ENCODE measurements at places on chromosomes 11 and 22.
A peak's percentile ranks its signal among the peaks of the same experiment; 100 is the strongest.

DNA sequence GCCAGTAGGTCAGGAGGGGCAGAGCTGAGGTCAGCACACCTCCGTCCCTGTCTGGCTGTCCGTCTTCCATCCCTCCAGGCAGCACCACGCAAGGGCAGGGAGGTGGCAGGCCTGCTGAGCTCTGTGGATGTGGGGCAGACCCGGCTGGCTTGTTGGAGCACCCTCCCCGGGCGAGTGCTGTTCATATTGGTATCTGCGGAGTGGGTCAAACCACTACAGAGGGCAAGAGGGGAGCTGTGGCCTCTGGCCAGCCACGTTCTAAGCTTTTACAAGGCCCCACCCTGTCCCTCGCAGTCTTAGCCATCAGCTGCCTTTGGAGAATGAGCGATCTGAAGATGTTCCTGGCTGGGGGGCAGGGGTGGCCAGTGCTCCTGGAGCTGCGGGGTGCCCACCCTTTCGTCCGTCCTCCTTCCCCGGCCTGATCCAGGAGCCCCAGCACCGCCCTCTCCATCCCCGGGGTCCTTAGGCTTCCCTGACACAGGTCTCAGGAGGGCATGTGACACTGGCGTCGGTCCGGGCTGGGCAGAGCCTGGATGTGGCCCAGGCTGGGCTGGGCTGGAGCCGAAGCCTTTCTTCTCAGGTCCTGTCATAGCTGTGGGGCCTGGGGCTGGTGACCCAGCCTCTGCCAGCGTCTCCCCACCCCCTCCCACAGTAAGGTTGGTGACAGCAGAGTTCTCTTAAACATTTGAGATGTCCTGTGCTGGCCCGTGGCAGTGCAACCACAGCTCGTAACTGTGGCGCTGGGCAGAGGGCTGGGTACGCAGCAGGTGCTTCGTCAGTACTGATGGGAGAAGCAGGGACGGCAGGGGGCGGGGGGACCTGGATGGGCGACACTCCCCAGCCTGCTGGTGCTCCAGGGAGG is 31.7 kb upstream of the GRAMD4 start:
- DNase-seq, result no peak

DNA sequence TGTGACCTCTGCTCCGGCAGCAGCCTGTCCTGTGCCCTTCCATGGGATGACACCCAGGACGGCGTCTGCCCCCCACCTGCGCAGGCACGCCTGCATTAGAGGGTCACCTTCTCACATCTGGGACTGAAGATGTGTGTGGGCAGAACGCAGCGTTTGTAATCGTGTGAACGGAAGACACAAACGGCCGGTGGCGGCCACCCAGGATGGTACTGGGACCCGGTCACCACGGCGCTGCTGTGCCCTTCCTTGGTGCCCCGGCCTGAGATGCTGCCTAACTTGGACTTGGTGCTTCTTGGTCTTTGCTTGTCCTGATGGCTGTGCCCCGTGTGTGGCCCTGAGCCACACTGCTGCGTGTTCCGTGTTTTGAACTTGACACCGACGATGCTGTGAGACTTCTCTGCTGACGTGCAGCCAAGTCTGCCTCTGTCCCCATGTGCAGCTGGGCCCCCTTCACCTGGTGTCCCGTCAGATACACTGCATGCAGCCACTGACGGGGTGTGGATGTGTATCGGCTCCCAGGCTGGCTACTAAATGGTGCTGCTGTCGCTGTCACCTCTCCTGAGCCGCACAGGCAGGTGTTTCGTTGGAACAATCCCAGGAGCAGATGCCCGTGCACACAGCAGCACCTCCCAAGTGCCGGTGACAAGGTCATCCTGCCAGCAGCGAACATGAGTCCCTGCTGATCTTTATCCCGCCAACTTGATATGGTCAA is 21.4 kb downstream of the YPEL1 start:
- no peak for DNase-seq

- DNase-seq, result no peak
Observed at GRCh38 chr11:116458546-116458945, 314.2 kb downstream of the BUD13 start.

DNA sequence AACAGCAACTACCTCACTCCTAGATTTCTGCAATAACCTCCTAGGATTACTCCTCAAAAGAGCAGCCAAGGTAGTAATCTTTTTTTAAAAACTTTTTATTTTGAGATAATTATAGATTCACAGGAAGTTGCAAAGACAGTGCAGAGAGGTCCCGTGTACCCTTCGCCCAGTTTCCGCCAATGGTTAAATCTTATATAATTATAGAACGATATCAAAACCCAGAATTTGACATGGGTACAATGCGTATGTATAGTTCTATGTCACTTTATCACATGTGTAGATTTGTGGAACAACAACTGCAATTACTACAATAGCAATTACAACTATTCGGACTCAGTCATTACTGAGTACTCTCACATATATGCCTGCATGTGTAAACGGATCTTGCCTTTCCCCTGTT is 94.8 kb upstream of the APOA1 start:
- no peak for DNase-seq

- DNase-seq, result no peak
Observed at GRCh38 chr11:70048279-70049024, 29.7 kb upstream of the ANO1 start.

GRCh38 chr11:104319396-104319795 is 155.4 kb upstream of the PDGFD start:
- no peak for DNase-seq

DNA sequence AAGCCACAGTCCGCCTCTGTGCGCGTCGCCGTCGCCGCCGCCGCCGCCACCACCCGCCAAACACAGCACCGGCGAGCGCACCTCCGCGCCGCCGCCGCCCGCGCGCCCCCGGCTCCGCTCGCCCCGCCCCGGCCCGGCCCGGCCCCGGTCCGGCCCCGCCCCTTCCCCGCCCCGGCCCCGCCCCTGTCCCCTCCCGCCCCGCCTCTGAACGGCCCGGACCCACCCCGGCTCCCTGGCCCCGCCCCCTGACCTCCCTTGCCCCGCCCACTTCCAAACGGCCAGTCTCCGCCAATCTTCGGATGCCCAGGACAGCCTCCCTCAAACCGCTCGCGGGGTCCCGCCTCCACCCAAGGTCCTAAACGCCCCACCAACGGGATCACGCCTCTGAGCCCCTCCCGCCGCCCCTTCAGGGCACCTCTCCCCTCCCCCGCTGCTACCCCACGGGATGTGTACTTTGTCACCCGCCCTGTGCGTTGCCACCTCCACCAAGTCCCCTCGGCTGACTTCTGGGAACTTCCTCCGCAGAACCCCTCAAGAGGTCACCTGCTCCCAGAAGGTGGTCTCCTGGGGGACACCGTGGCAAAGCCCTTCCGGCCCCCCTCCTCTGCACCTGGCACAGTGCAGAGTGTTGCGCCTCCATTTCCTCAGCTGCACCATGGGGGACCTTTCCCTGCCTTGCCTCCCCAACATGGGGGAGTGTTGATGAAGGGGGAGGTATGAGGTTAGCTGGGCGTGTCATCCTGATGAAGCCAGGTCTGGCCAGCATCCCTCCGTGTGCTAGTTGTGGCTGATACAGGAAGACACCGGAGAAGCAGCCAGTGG is at the start of gene KIAA0930:
TSS of gene KIAA0930 (minus strand) at position 85 of the 822 bp plus-strand sequence. CDS start 191 bp downstream, outside the sequence.
- peak; percentile 83 for DNase-seq

GRCh38 chr11:65781962-65782815 is 1.4 kb upstream of the AP5B1 start:
- DNase-seq, result no peak

- DNase-seq, result no peak
Observed at GRCh38 chr11:93520726-93521509, 22.3 kb downstream of the SMCO4 start.

GRCh38 chr11:84993386-84993785 is 633.8 kb downstream of the DLG2 start:
- DNase-seq, result no peak

DNA sequence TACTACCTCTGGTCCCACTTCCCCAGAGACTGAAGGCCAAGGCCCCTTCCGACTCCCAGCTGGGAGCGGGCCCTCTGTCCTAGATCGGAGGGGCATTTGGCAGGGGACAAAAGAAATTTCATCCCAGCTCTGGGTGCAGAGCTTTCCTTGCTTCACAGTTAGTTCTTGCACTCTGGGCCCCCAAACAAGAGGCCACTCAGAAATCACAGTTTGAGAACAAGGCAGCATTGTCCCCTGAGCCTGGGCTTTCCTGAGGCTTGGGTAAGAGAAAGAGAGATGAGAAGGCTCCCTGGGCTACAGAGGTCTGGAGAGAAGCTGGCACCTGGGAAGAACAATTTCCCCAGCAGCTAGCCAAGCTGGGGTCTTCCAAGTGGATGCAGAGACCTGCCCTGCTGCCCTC is 71.8 kb upstream of the NCAM1 start:
- DNase-seq, result no peak

DNA sequence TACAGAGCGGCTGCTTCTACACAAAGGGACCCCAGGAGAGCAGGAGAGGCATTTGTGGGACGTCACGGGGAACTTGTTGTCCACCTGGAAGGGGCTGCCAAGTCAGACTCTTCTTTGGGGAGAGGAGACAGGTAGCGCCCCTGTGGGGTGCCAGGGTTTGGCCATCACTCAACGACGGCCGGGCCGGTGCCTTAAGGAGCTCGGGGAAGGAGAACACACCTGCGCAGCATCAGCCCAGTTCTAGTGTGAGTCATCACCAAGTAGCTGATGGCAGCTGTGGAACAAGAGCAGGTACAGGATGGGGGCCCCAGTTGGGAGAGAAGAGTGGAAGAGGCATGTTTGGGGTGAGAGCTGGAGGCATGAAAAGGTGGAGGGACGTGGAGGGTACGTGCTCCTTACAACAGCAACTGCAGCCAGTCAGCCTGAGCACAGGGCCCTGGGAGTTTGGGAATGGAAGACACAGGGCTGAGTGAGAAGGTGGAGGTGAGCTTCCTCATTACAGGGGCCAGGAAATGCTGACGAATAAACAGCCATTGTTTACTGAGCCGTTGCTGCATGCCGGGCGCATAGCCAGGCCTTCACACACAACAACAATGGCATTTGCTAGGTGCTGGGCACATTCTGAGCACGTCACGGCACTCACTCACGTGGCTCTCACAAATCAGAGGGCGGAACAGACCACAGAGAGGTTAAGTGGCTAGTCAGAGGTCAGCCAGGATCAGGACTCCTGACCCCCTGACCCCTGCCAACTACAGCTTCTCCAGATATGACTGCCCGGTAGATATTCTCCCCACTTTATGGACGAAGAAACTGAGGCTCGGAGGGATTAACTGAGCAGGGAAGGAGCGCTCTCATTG is 29.1 kb upstream of the TP53I11 start:
- DNase-seq, result no peak

- no peak for DNase-seq
Observed at GRCh38 chr11:77193911-77194830, 66.1 kb downstream of the MYO7A start.

DNA sequence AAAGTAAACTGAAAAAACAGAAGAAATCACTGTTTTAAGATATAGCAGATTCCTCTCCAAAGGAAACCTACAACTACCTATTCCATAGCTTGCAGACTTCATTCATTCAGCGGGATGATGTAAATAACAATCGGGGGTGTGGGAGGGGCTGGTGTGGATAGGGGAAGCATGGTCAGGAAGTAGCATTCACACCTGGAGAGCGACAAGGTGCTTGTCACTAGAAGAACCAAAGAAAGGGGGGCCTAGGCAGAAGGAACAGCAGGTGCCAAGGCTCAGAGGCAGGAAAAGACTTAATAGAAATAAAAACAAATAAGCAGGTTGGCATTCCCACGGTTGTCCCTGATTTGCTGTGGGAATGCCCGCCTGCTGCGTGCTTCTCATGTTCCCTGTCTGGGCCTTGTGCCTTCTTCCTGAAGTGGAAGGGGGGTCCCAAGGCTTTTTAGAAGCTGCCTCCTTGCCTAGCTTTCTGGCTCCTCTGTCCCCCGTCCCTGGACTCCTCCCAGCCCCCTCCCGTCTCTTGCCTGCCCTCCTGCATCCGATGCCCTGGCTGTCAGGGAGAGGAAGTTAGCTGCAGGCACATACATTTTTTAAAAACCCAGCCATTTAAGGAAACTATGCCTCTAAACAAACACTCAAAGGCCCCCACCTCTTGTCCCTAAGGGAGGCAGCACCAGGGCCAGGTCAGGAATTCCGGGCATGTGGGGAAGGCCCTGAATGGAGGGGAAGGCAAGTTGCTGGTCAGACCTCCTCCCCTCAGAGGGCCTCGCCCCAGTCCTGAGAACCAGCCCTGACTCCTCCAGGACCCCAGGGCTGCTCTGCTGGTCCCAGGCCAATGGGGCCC is 54.7 kb upstream of the PRDM11 start:
- DNase-seq, result no peak

- DNase-seq, result no peak
Observed at GRCh38 chr22:24406322-24407277, 20.8 kb upstream of the ADORA2A start.

- no peak for DNase-seq
Observed at GRCh38 chr11:100914415-100915110, 215.1 kb downstream of the PGR start.

DNA sequence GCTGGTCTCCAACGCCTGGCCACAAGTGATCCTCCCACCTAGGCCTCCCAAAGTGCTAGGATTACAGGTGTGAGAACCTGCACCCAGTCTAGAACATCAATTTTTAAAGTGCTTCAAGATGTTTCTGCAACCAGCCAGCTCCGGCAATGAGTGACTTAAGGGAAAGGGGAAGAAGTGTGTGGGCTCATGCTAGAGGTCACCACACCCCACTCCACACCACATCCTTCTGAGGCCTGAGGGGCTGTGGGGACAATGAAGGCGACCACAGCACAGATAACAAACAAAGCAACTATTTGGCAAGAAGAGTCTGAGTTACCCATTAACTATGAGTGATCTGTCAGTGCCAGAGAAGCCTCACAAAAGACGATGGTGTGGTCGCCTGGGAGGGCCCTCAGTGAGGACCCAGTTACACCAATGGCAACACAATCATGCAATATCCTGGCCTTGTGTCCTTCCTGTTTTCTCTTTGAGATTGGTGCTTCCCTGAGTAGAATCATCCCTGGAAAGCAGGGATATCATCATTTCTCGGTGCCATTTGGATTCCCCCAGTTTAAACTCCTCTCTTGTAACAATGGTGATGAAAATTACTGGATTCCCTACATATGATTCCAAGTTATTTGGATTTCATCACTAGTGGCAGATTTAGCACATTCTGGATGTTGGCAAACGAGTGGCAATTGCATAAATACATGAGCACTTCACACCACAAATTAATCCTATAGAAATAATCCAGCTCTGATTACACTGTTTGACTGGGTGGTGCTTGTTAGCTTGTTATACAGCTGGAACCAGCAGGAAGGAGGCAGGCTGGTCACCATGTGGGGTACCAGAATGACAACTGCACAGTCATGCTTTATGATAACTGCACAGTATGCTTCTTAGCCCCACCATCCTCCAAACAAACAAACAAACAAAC is 18.4 kb downstream of the ABTB2 start:
- no peak for DNase-seq

- DNase-seq, result no peak
Observed at GRCh38 chr11:133844217-133844616, 1.1 kb downstream of the SPATA19 start.

Data from CD4-positive, CD25-positive, alpha-beta regulatory T cell (primary cell).